ENCODE measurements at places on chromosomes 4 and X.

- H3K36me3 ChIP-seq, result no peaks in the 10 kb centered on the region
- no peak for DNase-seq
- H3K4me3 ChIP-seq, result peak within 1 kb of the TSS; percentile 29
- H3K27ac ChIP-seq, result no peak within 1 kb of the TSS
Measured at GRCh38 chrX:130171446-130172126, at the start of gene RAB33A. Gene RAB33A, plus strand, starts transcription at chrX:130171962. Its CDS starts 101 bp downstream, at chrX:130172063.

- no peaks in the 10 kb centered on the region for H3K27me3 ChIP-seq
- H3K4me3 ChIP-seq, result no peak overlapping the region
- H3K36me3 ChIP-seq, result no peaks in the 10 kb centered on the region
- no peak overlapping the region for H3K27ac ChIP-seq
Measured at GRCh38 chr4:79209822-79210635, 115.8 kb downstream of the NAA11 start.

DNA sequence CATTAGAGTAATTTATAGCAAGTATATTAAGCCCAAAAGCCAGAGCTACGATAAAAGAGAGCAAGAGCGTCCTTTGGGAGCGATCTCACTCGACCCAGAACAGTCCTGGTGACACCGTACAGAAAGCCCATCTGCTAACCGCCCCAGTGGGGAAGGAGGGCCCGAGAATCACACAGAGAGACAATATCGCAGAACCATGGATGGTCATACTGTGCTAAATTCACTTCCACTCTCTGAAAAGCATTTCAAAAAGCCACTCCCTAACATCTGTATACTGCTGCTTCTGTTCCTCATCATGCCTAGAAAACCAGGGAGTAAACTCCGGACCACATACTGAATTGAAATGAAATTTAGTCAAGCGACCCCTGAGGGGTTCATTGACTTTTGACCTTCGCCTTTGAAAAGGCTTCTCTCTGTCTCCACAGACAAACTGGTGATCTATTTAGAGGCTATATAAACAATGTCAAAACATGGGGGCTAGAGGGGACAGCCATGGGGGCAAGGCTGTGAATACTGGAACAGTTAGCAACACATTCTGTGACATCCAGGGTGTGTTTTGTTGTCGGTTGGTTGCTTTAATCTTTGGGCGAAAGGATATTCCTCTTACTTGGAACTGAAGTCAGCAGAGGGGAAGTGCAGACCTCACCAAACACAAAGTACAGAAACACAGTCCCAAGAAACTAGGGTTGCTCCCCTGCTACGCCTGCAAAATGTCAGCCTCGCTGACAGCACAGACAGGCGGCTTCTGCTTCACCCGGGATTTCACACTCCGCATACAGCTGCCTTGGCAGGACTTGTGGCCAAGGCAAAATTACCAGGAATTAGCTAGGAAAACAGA, 129.0 kb upstream of the RASGEF1B start:
- H3K27ac ChIP-seq, result no peak overlapping the region
- no peak overlapping the region for H3K4me3 ChIP-seq
- no peaks in the 10 kb centered on the region for H3K27me3 ChIP-seq

DNA sequence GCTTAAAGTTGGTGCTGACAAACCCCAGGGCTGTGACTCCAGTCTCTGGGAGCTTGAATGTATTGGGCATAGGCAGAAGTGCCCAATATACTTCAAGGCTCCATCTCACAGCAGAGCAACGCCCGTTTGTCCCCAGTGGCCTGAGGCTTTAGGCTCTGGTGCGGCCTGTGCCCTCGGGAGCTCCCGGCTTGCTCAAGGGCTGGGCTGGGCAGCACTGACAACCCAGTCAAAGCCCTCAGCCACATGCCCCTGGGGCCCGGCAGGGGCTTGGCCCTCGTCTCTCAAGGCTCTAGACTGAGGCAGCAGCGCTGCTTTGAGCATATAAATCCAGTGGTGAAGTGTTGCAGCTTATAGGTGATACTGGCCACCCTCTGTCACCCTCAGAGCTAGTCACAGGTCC, 203.7 kb downstream of the AFAP1 start:
- no peak overlapping the region for H3K27ac ChIP-seq
- DNase-seq, result no peak
- H3K36me3 ChIP-seq, result no peaks in the 10 kb centered on the region
- peaks cover 6% of the 10 kb centered on the region for H3K27me3 ChIP-seq

GRCh38 chr4:54384563-54384962, 155.5 kb downstream of the PDGFRA start:
- H3K4me3 ChIP-seq, result no peak overlapping the region
- no peaks in the 10 kb centered on the region for H3K4me1 ChIP-seq
- DNase-seq, result no peak

- no peaks in the 10 kb centered on the region for H3K27me3 ChIP-seq
- no peak overlapping the region for H3K4me3 ChIP-seq
- no peak for DNase-seq
- peaks cover 8% of the 10 kb centered on the region for H3K4me1 ChIP-seq
Measured at GRCh38 chr4:77471821-77472495, 133.7 kb upstream of the CXCL13 start.

GRCh38 chrX:96791559-96791958, 92.1 kb upstream of the RPA4 start:
- no peak for DNase-seq
- no peak overlapping the region for H3K4me3 ChIP-seq
- H3K4me1 ChIP-seq, result no peaks in the 10 kb centered on the region
- H3K36me3 ChIP-seq, result no peaks in the 10 kb centered on the region

- H3K36me3 ChIP-seq, result no peaks in the 10 kb centered on the region
- no peak for DNase-seq
Measured at GRCh38 chr4:2572076-2572475, 35.6 kb downstream of the FAM193A start.

GRCh38 chr4:24846716-24847115, 51.3 kb downstream of the SOD3 start:
- no peaks in the 10 kb centered on the region for H3K27me3 ChIP-seq
- H3K4me3 ChIP-seq, result no peak overlapping the region
- DNase-seq, result no peak
- H3K4me1 ChIP-seq, result peaks cover 5% of the 10 kb centered on the region
- no peak overlapping the region for H3K27ac ChIP-seq
- no peaks in the 10 kb centered on the region for H3K36me3 ChIP-seq

- DNase-seq, result no peak
- H3K27me3 ChIP-seq, result no peaks in the 10 kb centered on the region
- H3K27ac ChIP-seq, result no peak overlapping the region
- H3K4me1 ChIP-seq, result peaks cover 35% of the 10 kb centered on the region
Measured at GRCh38 chr4:184420881-184421416, 53.4 kb downstream of the IRF2 start.

GRCh38 chr4:117481742-117482141, 396.4 kb upstream of the TRAM1L1 start:
- no peak overlapping the region for H3K4me3 ChIP-seq
- H3K36me3 ChIP-seq, result no peaks in the 10 kb centered on the region
- DNase-seq, result no peak
- H3K4me1 ChIP-seq, result peaks cover 10% of the 10 kb centered on the region
- no peaks in the 10 kb centered on the region for H3K27me3 ChIP-seq

- H3K4me3 ChIP-seq, result no peak overlapping the region
- H3K27ac ChIP-seq, result no peak overlapping the region
- no peaks in the 10 kb centered on the region for H3K36me3 ChIP-seq
- peaks cover 7% of the 10 kb centered on the region for H3K4me1 ChIP-seq
Measured at GRCh38 chr4:145307120-145307519, 126.7 kb upstream of the OTUD4 start.

DNA sequence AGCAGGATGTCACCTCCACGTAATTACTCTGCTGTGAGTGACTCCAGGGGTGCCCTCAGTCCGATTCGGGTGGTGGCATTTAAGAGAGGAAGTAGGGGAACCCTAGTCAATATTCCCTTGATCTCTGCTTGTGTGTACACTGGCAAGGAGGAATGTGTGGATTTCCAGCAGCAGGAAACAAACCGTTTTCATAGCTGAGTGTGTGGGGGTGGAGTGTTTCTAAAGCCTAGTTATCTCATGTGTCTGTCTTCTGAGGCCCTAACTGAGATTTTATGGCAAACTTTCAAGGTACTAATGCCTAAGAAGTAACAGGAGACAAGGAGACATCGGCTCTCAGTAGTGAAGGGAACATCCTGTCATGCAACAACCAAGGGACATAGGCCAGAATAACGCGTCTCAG, 6.6 kb upstream of the CLDN24 start:
- H3K4me3 ChIP-seq, result no peak overlapping the region
- no peaks in the 10 kb centered on the region for H3K36me3 ChIP-seq
- DNase-seq, result no peak
- H3K27ac ChIP-seq, result no peak overlapping the region
- peaks cover 2% of the 10 kb centered on the region for H3K4me1 ChIP-seq

DNA sequence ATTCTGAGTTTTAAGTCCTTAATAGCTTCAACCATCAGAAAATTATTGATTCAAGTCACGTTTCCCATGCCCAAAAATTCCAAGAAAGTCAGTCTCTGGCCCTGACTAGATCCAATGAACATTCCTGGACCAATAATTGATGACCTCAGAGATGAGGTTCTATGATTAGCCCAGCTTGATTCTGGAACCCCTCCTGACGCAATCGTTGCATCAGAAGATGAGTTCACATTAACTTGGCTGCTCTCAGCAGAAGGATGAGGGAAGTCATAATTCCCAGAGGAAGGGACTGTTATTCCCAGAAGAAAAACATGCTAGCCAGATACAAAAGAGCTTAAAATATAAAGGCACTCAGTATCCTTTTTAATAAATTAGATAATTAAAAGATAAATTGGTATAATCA, 34.3 kb upstream of the CPEB2 start:
- DNase-seq, result no peak
- H3K36me3 ChIP-seq, result no peaks in the 10 kb centered on the region
- H3K4me3 ChIP-seq, result no peak overlapping the region
- no peak overlapping the region for H3K27ac ChIP-seq
- no peaks in the 10 kb centered on the region for H3K4me1 ChIP-seq

GRCh38 chrX:18714910-18715309, 7.5 kb downstream of the PPEF1 start:
- no peak for DNase-seq
- H3K27ac ChIP-seq, result no peak overlapping the region
- H3K4me1 ChIP-seq, result no peaks in the 10 kb centered on the region
- no peaks in the 10 kb centered on the region for H3K36me3 ChIP-seq
- H3K27me3 ChIP-seq, result no peaks in the 10 kb centered on the region

GRCh38 chrX:72046447-72046846, 85.3 kb downstream of the RTL5 start:
- no peaks in the 10 kb centered on the region for H3K4me1 ChIP-seq
- no peak overlapping the region for H3K27ac ChIP-seq
- no peak for DNase-seq
- H3K27me3 ChIP-seq, result peaks cover 25% of the 10 kb centered on the region

DNA sequence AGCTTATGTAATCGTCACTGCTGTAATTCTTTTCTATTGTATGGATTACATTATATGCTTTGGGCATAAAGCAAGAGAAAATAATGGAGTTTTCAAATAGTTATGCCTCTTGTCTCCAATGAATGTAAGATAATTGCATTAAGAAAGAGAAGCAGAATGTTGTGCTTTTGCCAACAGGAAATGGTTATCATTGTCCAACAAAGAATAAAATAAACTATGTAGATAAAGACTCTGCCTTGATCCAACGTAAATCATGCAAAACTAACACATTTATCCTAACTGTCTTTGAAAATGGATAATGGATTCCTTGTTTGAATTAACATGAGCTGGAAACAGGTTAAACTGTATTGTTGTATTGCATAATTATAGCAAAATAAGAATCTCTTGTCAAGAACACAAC, 1709.0 kb downstream of the PCDH7 start:
- H3K27me3 ChIP-seq, result no peaks in the 10 kb centered on the region
- H3K27ac ChIP-seq, result no peak overlapping the region
- H3K4me1 ChIP-seq, result no peaks in the 10 kb centered on the region
- no peak overlapping the region for H3K4me3 ChIP-seq
- H3K36me3 ChIP-seq, result no peaks in the 10 kb centered on the region
- no peak for DNase-seq

DNA sequence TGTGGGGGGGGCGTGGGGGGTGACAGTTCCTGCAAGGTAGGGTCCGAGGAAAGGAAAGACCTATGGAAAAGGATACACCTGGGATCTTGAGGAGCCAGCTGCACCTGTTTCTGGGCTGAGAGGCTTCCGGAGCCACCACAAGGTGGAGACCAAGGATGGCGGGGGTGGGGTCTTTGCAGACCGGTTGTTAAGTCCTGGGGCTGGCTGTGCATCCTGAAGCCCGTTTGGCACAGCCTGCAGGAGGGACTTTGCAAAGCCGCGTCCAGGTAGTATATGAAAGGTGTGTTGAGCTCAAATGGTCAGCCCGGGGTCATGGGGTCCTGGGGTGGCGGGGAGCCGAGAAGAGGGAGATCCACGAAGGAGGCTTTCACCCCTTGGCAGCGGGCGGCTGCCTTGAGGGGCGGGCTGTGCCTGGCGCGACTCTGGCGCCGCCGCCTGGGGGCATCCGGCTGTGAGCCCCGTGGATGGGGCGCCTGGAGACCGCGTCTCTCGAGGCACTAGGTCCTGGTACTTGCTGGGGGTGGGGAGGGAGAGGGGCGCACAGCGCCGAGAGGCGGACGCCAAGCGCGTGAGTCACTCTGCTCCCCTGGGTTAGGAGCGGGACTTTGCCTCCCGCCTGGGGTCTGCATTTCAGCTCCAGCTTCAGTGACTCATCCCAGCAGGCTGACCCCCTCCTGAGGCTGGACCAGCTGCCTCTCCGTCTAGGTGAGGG, 58.2 kb upstream of the DYNLT3 start:
- no peak overlapping the region for H3K27ac ChIP-seq
- peak overlapping the region; percentile 1 for H3K4me3 ChIP-seq
- no peaks in the 10 kb centered on the region for H3K27me3 ChIP-seq
- H3K4me1 ChIP-seq, result no peaks in the 10 kb centered on the region

- H3K36me3 ChIP-seq, result no peaks in the 10 kb centered on the region
- no peaks in the 10 kb centered on the region for H3K27me3 ChIP-seq
- H3K4me3 ChIP-seq, result no peak overlapping the region
- no peak for DNase-seq
Measured at GRCh38 chr4:185479507-185479971, 8.0 kb upstream of the CCDC110 start.

GRCh38 chrX:97398030-97398551, 514.4 kb downstream of the RPA4 start:
- H3K27ac ChIP-seq, result no peak overlapping the region
- H3K27me3 ChIP-seq, result no peaks in the 10 kb centered on the region
- H3K36me3 ChIP-seq, result no peaks in the 10 kb centered on the region

DNA sequence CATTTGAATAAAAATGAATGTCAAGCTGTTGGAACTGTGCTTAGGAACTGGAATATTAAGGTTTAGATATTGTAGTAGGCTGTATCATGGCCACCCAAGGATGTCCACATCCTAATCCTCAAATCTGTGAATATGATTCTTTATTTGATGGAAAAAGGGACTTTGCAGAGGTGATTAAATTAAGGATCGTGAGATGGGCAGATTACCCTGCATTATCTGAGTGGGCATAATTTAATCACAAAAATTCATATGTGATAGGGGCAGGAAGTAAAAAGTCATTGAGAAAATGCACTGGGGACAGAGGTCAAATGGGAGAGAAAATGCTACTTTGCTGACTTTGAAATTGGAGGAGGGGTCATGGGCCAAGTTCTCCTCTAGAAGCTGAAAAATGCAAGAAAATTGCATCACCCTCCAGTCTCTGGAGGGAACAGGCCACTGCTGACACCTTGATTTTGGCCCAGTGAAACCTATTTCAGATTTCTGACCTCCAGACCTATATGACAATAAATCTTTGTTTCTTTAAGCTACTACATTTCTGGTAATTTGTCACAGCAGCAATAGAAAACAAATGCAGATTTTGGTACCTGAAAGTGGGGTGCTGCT, 521.4 kb downstream of the PCDH7 start:
- peaks cover 6% of the 10 kb centered on the region for H3K4me1 ChIP-seq
- no peaks in the 10 kb centered on the region for H3K36me3 ChIP-seq
- no peak for DNase-seq
- no peak overlapping the region for H3K4me3 ChIP-seq
- H3K27me3 ChIP-seq, result no peaks in the 10 kb centered on the region

All from keratinocyte (primary cell).